ENCODE measurements at places on chromosomes 12 and 14.

GRCh38 chr14:68212361-68212760, 392.8 kb downstream of the RAD51B start:
- no peak for DNase-seq

DNA sequence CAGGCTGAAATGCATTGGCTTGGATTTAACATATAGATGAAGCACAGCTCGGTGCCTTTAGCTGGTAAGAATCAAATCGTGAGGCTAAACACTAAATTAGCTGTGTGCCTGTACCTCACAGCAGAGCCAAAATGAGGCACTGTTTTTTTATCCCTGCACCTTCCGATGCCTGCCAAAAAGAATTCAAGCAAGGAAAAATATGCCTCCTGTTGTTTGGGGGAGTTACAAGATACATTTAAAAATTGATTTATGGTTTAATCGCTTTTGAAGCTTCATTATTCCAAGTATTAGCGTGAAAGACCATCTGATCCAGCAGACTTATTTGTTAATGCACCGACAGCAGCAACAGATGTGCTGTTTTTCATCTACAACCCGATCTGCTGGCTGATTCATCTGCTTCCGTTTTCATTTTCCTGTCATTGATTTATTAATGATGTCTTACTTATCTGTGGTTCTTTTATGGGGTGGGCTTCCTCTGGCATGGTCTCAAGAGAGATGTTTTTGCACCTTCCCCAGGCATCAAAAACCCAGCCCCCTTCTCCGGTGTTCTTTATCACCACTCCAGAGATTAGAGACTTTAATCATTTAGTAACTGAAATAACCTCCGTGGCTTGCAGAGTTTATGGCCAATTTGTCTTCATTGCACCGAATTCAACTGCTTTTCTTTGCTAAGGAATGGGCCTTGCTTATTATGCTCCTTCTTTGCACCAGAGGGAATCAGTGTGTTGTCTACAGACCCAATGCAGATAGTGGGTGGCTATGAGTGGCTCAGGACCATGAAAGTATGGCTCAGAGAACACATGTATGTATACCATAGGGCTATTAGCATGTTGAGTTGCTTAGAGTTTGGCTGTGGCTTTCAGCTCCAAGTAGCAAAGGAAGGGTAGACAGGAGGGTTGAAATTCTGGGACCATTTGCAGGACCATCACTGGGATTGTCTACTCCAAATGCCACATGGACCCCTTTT, 166.8 kb upstream of the TMEM260 start:
- DNase-seq = no peak

DNA sequence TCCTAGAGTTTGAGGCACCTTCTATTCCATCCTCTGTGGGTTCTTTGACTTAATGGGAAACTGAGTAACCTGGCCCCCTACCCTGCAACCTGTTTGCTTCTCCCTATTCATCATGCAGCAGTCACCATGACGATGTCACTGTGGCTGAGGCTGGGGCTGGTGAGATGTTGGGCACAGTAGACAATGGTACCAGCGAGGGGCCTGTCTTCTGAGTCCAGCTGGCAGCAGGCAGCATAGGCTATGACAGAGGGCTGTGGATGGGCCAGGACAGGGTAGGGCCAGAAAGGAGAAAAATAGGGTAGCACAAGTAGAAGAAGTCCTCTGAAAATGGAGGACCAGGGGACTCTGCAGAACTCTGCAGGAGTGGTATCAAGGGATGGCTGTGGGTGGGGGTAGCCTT, 2.0 kb downstream of the CIROP start:
- DNase-seq = peak; percentile 21

- DNase-seq = no peak
Observed at GRCh38 chr12:57783466-57783801, 847 bp downstream of the TSFM start.
